ENCODE measurements at places on chromosomes 16 and 17.

- DNase-seq, result no peak
Observed at GRCh38 chr17:30379903-30380381, 1.2 kb downstream of the CPD start.

DNA sequence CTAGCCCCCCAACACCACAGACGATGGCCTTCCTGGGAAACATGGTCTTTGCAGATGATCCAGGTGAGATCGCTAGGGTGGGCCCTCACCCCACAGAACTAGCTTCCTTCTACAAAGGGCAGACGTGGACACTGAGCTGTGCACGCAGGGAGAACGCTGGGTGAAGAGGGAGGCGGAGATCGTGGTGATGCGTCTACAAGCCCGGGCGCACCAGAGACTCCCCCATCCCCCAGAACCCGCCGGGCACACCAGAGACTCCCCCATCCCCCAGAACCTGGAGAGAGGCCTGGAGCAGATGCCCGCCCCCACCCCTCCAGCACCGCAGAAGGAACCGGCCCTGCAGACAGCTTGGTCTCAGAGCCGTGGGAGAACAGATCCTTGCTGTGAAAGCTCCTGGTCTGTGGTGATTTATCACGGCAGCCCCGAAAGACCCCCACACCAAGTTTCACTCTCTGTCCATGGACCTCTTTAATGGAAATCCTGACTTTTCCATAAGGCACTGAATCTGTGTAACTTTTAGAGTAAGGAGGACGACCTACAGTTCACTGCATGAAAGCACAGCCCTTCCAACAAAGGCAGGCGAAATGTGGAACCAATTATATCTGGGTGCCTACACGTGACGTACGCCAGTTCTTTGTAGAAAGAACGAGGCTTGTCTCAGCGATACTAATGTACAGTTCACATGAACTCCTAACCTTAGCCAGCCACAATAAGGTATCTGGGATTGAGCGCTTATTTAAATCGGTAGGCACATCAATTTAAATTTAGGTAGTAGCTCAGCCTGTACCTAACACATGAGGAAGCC, 88.5 kb downstream of the ANKRD11 start:
- DNase-seq, result no peak

DNA sequence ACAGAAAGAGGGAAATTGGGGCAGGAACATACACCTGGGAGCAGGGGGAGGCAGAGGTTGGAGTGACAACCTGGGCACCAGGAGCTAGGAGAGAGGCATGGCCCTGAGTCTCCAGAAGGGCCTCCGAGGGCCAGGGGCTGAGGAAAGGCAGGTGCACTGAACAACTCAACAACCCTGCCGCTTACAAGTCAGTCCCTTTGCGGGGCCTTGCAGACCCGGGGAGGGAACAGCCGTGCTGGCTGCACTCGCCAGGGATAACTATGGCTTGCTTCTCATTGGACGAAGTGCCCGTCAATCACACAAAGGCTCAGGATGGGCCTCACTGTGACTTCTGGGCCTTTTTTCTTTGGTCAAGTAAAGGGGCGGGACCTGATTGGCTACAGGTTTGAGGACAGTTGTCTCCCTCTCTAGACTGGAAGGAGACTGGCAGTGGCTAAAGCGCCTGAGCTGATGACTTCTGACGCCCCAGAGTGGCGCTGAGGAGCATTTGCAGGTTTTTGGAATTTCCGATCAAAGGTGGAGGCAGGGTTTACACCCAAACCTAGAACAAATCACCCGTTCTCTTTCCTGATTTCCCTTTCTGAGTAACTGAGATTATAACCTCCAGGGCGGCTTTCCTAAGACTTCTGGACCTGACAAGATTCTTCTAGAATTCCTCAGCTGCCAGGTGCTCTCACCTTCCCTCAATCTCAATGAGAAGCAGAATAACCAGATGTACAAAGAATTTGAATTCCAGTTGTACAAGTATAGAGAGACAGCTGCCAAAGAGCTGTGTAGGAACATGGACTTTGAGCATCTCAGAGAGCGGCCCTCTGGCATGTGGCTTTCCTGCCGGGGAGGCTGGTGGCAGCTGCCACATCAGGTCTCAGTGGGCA, 27.6 kb upstream of the ST6GALNAC2 start:
- no peak for DNase-seq

- no peak for DNase-seq
Observed at GRCh38 chr16:84082835-84083569, 33.7 kb downstream of the MBTPS1 start.

DNA sequence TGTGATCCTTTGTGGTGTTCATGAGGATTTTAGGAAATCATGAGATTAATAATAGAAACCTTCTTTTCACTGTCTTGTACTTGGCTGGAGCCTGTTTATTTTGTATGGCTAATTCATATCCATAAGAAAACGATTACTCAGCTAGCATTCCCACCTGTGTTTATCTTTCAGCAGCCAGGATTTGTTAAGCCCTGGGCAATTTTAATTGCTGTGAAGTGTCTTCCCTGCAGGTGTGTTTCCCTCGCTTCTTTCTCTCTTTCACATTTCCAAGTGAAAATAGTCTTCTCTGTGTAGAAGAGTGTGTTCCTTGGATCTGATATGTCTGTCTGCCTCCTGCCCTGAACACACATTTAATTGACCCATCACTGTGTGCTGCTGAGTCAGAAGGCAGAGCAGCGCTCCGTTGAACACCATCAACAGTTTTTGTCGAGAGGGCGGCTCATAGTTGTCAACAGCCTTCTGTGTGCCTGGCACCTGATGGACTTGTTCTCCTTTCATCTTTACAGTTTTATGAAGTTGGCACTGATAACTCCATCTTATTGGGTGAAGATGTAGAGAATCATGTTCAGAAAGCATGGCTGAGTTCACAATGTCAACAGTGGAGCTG, 83.2 kb downstream of the SPECC1 start:
- DNase-seq, result no peak
